Thoracic aorta (tissue), 2 donors: ENCODE measurements at places on chromosomes 2 and 18.
A peak's percentile ranks its signal among the peaks of the same experiment; 100 is the strongest.

GRCh38 chr2:152134488-152135280 lies 35.8 kb upstream of the CACNB4 start:
- DNase-seq = no peak

GRCh38 chr18:11974741-11975325 lies 6.5 kb upstream of the IMPA2 start:
- DNase-seq = no peak

DNA sequence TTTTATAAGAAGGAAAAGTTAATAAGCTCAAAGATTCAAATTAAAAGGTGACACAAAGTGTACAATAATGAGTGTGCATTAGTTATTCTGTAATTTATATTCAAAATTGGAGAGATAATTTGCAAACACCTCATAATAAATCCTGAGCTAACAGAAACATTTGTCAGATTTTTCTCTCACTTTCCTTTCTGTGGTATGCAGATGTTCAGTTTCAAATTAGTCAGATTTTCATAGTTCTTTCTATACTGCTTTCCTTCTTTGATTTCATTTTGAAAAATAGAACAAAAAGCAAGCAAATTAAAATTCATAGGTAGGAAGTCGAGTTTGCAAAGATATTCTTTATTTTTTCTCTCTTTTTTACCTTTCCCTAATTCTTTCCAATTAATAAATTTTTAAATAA lies 1420.1 kb upstream of the NXPH2 start:
- DNase-seq = no peak

GRCh38 chr2:63124850-63125249 lies 74.2 kb downstream of the OTX1 start:
- DNase-seq = no peak

GRCh38 chr2:168784993-168785392 lies 17.4 kb upstream of the NOSTRIN start:
- no peak for DNase-seq

DNA sequence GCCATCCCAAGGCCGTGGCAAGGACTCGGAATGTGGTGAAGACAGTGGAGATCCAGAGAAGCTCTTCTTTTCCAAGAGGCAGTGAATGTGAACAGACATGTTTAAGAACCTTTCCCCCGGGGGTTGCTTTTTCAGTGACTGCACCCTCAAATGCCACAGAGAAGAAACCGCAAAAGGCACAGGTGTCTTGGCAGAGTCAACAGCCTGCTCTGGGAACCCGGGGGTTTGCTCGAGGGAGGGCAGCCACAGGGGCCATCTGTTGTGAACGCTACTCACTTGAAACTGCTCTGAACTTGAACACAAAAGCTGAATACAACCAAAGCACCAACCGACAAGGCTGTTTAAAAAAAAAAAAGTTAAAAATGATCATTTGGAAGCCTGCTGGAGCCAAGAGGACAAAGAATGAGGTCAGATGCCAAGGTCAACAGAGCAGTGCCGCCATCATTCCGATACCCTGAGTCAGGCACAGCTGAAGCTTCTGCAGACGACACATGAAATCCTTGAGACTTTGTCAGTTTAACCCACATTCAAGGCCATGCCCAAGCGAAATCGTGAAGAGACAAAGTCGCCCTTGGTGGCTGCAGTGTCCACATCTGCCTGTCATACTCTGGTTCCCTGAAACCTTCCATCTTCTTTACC lies 47.4 kb downstream of the PSMG2 start:
- DNase-seq = no peak

DNA sequence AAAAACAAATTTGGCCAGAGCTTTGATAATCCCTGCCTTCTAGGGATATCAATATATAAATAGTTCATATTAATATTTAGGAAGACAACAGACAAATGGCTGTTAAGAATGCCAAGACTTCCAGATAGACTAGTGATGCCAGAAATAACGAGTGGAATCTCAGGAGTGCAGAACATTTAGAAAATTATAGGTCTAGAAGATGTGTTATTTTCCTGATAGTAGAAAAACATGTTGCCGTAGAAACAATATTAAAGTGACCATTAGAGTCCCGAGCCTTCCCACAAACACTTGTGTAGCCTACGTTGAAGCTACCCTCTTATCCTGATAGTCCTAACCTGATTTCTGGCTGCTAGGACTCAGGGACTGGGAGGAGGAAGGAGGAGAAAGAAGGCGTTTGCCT lies 54.3 kb upstream of the ITGA6 start:
- no peak for DNase-seq

GRCh38 chr18:55385770-55386169 lies 202.2 kb downstream of the TCF4 start:
- no peak for DNase-seq

DNA sequence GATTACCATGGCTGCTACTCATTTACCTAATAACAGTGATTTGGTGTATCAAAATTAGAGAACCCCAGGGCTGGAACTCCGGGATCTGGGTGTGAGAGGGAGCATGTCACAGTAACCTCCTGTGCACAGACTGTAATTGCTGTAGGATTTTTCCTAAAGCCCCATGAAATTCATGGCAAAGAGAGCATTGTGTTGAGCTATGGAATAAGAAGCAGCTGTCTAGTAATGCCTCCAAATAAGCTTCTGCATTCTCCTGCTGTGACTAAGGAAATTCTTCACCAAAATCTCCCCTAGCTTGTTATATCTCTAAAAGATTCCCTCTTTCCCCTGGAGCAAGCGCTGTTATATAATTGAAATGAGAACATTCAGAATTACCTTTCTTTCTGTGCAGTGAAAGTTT lies 158.1 kb upstream of the SPATS2L start:
- no peak for DNase-seq

- no peak for DNase-seq
These were observed 2.4 kb upstream of the MRPL53 start for GRCh38 chr2:74474899-74475298.

DNA sequence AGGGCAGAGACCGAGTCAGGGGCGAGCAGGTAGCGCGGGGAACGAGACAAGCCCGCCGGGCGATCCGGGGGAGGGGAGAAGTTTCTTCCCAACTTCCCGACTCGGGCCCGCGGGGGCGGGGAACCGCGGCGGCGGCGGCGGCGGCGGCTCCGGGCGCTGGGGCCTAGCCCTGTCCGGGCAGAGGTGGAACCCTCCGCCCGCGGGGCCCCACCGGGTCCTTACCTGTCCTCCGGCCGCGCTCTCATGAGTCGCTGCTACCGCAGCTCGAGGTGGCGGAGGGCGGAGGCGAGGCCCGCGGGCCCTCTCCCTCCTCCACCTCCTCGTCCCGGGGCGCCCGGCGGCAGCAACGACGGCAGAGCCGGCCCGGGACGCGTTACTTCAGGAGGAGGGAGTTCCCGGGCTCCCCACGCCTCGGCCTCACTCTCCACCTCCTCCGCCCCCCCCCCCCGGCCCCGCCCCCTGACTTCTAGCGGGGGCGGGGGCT lies at the start of gene YES1:
TSS of gene YES1 (minus strand) at position 351 of the 484 bp plus-strand sequence. CDS start 55,415 bp downstream, outside the sequence.
- no peak for DNase-seq

GRCh38 chr2:11697103-11697871 lies 27.3 kb upstream of the NTSR2 start:
- DNase-seq = peak; percentile 71

DNA sequence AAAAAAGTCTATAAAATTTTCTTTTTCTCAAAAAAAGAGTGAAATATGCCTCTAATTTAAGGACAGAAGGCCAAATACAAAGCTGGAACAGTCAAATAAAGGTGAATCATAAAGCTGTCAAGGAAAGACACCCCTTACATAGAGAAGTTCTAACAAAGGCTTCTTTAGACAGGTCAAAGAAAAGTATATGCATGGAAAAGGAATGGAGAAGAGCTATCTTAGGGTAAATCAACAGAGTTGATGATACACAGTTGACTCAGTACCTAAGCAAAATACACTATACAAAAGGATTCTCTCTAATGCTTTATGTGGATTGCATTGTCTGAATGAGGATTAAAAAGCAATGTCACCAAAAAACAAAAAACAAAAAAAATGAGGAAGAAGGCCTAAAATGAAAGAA lies 214.8 kb downstream of the TXNL1 start:
- DNase-seq = no peak

GRCh38 chr2:213122725-213123124 lies 28.7 kb downstream of the IKZF2 start:
- DNase-seq = no peak

DNA sequence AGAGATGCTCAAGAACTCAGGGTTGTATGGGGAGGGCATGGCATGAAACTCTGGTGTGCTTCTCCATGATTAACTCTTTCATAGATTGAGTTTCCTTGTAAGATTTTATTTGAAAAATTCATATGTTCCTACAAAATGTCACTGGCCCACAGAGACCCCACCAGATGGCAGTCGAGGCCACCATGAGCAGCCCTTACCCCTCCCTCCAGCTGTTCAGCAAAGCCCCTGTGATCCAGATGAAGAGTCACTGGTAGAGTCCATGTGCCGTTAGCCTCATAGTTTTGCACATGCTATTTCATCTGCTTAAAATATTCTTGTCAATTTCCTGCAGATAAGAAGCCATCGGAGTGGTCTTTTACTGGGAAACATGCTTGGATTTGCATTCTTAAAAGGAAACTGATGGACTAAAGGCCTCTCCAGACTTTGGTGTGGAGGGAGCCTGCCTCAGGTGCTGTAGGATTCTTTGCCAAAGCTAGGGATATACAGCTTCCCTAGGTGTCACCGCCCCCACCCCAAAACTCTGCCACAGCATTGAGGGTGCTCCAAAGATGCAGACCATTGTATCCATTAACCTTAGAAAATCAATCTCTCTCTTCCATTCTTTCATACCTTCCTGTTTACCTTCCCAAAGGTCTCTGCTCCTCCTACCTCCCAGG lies 18.8 kb downstream of the ZNF385B start:
- no peak for DNase-seq

DNA sequence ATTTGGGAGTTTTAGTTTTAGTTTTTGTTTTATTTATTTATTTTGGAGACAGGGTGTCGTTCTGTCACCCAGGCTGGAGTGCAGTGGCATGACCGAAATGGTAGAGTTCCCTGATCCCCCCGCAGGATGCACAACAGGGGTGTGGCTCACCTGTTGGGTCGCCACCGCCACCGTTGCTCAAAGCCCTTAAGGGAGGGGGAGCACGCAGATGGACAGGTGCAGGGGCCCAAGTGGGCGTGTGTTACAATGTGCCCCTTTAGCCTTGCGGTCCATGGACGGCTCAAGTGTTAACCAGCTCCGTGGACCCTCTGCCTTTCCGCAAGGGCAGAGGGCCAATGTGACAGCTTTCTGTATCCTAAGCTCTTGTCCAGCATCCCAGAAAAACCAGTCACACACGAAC lies 61.4 kb upstream of the REL start:
- DNase-seq = no peak

DNA sequence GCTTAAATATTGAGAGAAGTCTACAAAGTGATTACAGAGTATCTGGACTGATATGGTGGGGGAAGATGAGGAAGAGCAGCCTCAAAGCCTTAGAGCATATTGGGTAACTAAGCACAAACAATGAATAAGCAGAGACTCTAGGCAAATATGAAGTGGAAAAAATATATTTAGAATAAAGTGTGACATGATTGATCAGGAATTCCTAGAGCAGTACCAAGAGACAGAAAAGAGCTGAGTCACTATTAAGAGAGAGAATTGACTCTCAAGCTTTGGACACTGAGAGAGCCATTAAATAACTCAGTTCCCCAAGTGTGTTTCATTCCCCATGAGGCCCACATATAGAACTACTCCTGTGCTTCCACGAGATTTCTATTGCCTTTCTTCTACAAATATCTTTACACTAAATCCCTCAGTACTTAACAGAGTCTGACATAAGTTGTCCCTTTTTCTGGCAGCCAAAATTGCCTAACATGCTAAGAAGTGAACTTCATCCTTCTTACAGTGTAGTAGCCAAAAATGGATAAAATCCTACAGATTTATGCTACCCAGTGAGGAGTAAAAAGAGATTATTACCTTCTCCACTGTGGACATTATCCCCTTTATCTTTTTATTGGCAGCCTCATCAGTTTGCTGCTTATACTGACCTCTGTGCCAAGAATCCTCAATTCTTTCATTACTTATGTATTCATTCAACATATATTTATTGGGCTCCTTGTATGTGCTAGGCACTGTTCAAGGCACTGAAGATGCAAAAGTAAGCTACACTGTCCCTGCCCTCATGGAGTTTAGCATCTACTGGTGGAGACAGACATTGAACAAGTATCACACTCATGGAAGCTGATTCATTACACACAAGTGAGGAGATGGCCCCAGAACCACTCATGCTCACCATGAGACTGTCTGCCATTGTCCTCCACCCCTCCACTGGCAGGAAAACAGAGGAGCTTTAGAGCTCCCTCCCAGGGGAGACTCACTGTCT lies 45.4 kb downstream of the SLC40A1 start:
- DNase-seq = no peak

GRCh38 chr2:241138471-241138870 lies 10.8 kb downstream of the PASK start:
- no peak for DNase-seq

DNA sequence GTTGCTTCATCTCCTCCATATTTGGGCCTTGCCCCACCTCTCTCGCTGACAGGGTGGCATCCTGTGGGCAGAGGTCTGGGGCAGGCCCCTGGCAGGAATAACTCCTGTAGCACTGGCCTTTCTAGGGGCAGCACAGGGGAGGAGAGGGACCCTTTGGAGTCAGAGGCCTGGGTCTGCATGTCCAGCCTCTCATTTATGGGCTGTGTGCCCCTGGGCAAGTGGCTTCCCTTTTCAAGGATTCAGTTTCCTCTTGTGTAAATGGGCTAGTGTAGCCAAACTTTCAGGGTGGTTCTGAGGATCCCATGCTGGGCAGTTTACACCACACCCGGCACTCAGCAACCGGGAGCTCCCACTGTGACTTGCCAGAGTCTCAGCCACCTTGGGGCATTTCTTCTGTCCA lies 23.4 kb downstream of the ADRA2B start:
- DNase-seq = no peak

- no peak for DNase-seq
These were observed 16.8 kb downstream of the AFF3 start for GRCh38 chr2:100125626-100126025.

- no peak for DNase-seq
These were observed 219.8 kb downstream of the SH3BP4 start for GRCh38 chr2:235171550-235172031.

GRCh38 chr2:73175663-73176204 lies 26.6 kb upstream of the NOTO start:
- peak; percentile 60 for DNase-seq

GRCh38 chr2:100940766-100941645 lies 61.1 kb upstream of the RPL31 start:
- DNase-seq = no peak

- DNase-seq = no peak
These were observed 31.4 kb downstream of the ATOH8 start for GRCh38 chr2:85785027-85785822.

DNA sequence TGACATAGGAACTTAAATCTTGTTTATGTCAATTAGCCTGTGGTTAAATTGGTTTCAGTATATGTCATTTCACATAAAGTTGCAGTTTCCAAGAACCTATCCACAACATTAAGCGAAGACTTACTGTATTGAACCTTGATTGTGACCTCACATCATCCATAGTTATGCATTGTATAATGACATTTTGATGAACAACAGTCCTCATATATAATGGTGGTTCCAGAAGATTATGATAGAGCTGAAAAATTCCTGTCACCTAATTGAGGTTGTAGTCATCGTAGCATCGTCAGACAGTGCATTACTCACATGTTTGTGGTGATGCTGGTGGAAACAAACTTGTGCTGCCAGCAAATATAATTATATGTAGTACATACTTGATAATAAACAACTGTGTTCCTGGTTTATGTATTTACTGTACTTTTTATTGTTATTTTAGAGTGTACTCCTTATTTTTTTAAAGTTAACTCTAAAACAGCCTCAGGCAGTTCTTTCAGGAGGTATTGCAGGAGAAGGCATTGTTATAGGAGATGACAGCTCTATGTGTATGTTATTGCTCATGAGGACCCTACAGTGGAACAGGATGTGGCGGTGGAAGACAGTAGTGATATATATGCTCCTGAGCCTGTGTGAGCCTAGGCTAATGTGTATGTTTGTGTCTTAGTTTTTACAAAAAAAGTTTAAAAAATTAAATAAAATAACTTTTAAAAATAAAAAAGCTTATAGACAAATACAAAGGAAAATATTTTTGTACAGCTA lies 56.6 kb downstream of the UBE2E3 start:
- no peak for DNase-seq
